Mesothelial cell of epicardium (in vitro differentiated cells): ENCODE measurements at places on chromosomes 6 and 20.

GRCh38 chr6:43948527-43949485, 178.4 kb downstream of the MRPL14 start:
- peak; percentile 22 for DNase-seq

DNA sequence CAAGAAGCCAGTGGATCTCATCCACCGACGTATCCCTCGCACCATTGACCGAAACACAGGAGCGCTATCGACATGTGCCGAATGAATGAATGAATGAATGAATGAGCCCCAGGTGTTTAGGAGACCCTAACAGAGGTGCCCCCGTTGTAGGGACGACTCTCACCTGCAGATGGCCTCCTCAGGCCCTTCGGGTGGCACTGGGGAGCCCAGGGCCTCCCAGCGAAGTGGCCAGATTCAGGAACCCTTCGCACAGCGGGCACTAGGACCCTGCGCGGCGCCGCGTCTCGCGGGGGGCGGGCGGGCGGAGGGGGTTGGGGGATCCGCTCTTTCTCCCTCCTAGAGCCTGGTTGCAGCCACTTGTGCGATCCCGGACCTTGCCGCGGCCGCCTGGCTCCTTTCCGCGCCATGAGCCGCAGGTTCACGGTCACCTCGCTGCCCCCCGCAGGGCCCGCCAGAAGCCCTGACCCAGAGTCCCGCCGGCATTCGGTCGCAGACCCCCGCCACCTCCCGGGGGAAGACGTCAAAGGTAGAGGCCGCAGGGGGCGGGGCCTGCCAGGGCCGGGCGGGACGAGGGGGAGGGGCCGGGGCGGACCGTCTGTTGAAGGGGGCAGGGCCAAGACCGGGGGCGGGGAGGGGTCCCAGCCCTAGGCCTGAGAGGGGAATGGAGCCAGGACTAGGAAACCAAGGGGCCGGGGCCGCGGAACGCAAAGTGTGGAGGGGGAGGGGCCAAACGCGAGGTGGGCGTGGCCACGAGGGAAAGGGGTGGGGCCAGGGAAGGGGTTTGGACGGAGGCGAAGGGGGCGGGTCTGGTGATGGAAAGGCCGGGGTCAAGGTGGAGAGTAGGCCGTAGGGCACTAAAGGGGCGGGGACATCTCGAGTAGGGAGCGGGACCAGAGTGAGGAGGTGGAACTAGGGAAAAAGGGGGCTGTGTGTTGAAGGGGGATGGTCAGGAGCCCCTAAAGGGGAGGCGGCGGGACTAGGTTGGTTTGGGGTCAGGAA, 7.4 kb upstream of the SLC12A5 start:
- peak; percentile 39 for DNase-seq

DNA sequence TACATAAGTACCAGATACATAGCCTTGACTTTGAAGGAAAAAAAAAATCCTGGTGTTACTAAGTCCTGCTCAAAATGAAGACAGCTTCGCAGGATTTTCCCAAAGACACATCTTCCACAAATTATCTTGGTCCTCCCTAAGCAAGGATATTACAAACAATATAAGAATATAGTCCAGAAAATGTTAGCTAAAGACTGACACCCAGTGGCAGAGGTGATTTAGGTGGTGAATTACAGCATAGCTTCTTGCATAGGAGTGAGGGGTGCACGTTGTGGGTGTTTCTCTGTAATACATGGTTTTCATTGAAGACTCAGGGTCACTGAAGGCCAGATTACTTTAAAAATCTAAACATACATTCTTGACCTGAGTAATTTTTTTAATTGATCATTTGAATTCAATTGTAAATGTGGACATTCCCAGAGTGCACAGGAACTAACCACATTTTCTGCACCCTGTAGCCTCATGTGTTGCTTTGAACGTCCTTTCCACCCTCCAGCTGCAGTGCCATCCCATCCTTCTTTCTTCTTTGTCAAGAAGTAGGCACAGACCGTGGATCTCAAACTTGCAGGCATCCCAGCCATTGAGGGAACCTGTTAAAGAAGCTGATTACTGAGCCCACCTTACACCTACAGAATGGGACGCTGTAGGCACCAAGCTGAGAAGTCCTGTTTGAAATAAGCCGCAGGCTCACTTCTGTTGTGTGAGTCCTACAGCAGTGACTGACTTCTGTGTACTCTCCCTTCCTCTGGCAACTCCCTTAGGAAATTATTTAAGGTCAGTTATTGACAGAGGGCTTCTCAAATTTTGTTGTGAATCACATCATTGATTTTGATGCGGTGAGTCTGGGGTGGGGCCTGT, 102.6 kb downstream of the PERP start:
- DNase-seq = no peak

DNA sequence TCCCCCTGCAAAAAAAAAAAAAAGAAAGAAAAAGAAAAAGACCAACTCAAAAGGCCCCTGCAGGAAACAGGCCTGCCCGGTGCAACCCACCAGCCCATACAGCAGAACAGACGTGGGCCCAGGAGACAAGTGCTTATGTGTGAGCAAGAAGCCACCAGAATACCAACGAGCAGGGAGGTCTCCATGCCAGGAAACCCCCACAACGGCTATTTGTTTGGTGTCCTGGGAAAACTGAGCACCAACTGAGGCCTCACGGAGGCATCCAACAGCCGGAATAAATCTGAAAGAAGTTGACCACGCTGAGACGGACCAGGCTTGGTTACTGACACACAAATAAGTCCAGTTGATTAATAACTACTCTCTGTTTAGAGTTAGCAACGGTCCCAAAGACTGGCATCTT, 29.7 kb downstream of the PTPRT start:
- DNase-seq = no peak

DNA sequence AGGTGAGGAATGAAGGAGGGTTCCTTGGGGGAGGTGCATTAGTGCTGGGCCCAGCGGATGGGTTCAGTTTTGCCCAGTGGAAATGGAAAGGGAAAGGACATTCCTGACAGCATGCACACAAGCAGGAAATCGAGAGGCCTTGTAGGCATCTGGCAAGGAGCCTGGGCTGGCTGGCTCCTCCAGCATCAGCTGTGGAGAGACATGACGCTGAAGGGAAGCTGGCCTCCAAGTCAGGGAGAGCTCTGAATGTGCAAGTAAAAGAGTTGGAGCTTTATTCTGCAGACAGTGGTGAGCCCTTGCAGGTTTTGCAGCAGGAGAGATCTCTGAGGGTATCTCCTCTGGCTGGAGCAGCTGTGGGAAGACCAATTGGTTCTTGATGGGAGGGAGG, 154.3 kb downstream of the MRPL14 start:
- DNase-seq = peak; percentile 44

- no peak for DNase-seq
Observed at GRCh38 chr20:13060327-13060726, 51.6 kb downstream of the SPTLC3 start.

DNA sequence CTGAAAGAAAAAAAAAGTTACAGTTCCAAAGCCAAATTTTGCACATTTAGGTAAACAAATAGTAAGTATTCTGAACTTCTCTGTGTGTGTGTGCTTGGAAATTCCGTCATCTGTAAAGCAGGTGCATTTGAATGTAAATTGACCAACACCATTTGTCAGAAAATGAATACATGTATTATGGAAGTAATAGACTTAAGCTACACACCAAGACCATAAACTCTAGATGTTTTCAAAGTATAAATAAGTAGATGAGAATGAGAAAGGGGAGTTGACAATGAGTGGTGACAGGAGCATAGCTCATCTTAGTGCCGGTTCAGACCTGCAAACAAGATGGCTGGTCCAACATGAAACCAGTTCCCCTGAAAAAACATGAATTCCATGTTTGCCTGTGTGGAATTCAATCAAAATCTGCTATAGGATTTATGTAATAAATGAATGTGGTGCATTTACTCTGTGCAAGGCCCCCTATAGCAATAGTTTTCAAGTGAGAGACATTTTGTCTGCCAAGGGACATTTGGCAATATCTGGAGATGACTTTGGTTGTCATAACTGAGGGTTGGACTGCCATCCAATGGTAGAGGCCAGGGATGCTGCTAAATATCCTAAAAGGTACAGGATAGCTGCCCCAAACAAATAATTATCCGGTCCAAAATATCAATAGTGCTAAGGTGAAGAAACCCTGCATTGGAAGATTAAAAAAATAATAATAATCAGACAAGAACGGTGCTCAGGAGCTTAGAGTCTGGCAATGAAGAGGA, 11.0 kb upstream of the FILIP1 start:
- no peak for DNase-seq

GRCh38 chr6:167508919-167509852, 184.3 kb downstream of the TTLL2 start:
- DNase-seq = no peak

- DNase-seq = peak; percentile 39
Observed at GRCh38 chr6:168302534-168302933, 17.0 kb downstream of the DACT2 start.

DNA sequence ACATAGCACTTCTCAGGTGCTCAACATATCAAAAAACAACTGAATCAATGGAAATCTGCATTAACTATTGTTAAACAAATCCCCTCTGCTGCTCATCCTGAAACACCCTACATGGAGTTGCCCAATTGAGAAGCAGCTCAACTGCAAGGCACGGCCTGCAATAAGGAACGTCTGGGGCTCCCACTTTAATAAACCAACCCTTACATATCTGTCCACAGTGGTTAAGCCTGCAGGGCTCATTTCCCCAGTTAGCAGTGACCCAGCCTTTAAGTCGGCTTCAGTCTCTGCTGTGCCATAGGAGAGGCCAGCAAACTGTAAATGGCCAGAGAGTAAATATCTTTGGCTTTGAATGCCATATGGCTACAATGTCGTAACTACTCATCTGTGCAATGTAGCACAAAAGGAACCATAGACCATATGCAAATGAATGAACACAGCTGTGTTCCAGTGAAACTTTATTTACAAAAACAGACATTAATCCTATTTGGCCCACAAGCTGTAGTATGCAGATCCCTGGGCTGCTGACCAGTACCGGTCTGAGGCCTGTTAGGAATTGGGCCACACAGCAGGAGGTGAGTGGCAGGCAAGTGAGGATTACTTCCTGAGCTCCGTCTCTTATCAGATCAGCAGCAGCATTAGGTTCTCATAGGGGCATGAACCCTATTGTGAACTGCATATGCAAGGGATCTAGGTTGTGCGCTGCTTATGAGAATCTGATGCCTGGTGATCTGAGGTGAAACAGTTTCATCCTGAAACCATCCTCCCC, 522.7 kb upstream of the CDH4 start:
- DNase-seq = no peak

GRCh38 chr6:157990321-157991066, 8.8 kb downstream of the SYNJ2 start:
- no peak for DNase-seq

DNA sequence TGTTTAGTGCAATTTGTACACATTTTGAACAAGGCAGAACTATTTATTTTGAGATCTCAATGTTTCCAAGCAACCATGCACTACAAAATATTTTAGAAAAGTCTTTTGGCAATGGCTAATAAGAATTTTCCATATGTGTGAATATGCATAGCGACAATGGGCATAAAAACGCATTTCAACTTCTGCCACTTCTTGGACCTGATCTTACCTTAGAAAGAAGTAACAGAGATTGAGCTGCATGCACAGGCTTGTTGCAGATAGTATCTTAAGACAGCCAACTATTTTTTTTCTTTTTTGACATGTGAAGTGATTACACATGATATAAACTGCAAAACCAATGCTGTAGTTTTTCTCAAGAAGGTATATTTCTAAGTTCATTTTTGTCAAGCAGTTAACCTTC, 210.4 kb upstream of the PHACTR1 start:
- no peak for DNase-seq

GRCh38 chr6:1014431-1014807, 297.5 kb upstream of the FOXQ1 start:
- DNase-seq = no peak

DNA sequence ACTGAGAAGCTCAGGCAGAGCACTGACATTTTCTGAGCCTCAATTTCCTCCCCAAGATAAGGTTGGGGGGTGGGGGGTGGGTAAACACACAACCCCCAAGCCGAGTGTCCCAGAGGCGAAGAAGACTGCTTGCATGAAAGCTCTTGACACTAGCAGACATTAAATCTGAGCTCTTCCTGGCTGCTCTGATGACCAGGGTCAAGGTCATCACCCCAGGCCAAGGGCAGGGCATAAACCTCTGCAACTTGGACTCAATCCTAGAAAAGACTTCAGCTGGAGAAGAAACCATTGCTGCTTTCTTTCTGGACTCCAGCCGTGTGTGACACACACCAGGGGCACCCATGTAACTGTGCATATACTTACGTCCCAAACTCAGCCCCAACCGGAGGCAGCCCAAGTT, 109.0 kb downstream of the BANF2 start:
- no peak for DNase-seq

DNA sequence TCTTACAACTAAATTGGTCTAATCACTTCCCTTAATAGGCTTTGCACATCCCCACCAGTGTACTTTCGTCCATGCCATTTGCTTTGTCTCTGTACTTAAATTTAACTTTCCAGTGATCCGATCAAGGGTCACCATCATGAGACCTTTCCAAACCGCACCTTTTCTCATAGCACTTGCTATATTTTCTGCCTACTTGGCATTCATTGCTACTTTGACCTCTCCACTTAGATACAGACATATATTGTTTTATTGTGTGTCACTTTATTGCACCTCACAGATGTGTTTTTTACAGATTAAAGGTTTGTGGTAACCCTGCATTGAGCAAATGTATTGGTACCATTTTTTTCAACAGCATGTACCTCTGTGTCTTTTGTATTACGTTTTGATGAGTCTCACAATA, 14.8 kb downstream of the SUMO4 start:
- no peak for DNase-seq

DNA sequence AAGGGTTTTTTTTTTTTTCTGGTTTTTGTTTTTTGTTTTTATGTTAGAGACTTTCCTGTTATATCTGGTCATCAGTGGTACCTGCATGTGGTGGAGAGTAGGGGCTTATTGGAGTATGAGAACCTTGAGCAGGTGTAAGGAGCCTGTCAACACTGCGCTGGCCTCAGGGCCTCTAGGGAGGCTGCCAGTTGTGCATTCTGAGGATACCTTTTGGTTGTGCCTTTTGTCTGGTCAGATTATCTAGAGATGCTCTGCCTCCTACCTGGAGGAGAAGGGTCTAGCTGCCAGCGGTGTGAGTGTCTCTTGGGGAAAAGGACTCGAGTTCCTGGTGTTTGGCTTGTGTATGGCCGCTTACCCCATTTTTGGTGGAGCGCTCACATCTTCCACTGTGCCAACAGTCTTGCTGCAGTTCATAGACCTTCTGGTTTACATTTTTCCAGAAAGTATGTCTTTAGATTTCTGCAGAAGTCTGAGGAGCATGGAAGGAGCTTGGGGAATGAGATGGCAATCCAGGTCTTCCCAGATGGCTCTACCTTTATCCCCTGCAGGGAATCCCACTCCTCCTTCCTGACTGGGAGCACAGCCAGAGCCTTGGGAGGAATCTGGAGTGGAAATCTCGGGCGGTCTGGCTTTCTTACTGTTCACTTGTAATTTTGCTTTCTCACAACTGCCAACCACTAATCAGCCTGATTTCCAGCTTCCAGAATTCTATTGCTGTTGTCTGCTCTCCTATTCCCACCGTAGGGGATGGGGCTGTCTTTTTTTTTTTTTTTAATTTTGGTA, 49.9 kb downstream of the PTPN1 start:
- DNase-seq = no peak

DNA sequence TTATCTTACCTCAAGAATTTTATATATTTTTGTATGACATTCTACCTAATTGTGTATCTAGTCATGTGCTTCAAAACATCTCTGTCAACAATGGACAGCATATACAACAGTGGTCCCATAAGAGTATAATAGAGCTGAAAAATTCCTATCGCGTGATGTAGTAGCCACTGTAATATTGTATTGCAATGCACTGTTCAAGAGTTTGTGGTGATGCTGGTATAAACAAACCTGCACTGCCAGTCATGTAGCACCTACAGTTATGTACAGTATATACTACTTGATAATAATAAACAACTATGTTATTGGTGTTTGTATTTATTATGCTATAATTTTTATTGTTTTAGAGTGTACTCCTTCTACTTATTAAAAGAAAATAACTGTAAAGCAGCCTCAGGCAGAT, 672.7 kb downstream of the CD109 start:
- no peak for DNase-seq

GRCh38 chr6:110938171-110938570, 20.3 kb upstream of the GTF3C6 start:
- DNase-seq = no peak
